ENCODE measurements at places on chromosomes 4 and X. TPM values are rescaled to one million over a fixed set of nuclear protein-coding genes. Genes with fewer than 3 reads are reported as not detected.

The INTU gene
- 10.6 TPM for total RNA-seq

The NRK gene
- 157 TPM for total RNA-seq

The POLN gene
- total RNA-seq: 3.4 TPM

The ARHGAP24 gene
- 66.1 TPM for total RNA-seq

The PNCK gene
- 3.5 TPM for total RNA-seq

The ZNF711 gene
- 20.7 TPM for total RNA-seq

All from muscle of leg (tissue), 16 donors.